ENCODE measurements at places on chromosomes 3 and 15.

- DNase-seq, result peak; percentile 55
Observed at GRCh38 chr15:74964794-74965193, 8.2 kb upstream of the RPP25 start.

GRCh38 chr3:13199006-13199776, 126.0 kb upstream of the IQSEC1 start:
- no peak for DNase-seq

- no peak for DNase-seq
Observed at GRCh38 chr15:41819455-41820050, 8.3 kb upstream of the JMJD7 start.

- DNase-seq, result no peak
Observed at GRCh38 chr3:47855461-47856383, 52.8 kb downstream of the DHX30 start.

GRCh38 chr3:126464093-126464492, 11.6 kb downstream of the ZXDC start:
- DNase-seq, result no peak

GRCh38 chr3:127831723-127832172, 9.4 kb upstream of the MGLL start:
- DNase-seq, result peak; percentile 33

DNA sequence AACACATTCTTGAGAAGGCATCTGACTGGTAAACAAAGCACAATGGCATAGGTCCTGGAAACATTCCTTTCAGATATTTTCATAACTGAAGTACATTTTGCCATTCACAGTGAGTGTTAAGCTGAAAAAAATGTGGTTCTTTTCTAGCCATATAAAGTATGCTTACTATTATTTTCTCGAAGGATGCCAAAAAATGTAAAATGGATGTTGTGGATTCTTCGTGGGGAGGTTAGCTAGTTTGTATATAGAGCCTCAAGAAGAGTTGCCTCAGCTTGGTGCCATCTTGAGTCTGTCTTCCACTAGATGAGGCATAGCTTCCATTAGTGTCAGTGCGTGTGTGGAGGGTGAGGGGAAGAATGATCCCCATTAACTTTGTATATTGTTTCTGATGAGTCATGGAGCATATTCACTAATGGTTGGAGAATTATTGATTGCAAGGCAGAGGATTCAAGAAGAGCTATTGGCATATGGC, 4.1 kb downstream of the MBNL1 start:
- peak; percentile 91 for DNase-seq

- no peak for DNase-seq
Observed at GRCh38 chr3:197362081-197362480, 63.7 kb upstream of the DLG1 start.

DNA sequence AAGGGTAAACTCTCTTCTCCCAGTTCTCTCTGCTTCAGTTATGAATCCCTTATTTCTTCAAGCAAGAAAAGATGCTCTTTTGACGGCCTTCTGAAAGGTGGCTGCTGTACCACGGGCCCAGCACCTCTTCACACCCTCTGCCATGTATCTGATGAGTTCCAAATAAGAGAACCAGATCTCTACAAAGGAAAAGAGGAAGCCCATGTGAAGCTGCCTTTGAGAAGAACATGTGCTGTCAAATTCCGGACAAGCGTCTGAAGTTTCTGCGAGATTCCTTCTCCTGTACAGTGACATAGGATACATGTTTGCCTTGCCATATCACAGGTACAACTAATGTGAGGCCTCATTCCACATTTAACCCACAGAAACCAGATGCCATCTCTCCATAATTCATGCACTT, 59.2 kb downstream of the SH3BP5 start:
- no peak for DNase-seq

DNA sequence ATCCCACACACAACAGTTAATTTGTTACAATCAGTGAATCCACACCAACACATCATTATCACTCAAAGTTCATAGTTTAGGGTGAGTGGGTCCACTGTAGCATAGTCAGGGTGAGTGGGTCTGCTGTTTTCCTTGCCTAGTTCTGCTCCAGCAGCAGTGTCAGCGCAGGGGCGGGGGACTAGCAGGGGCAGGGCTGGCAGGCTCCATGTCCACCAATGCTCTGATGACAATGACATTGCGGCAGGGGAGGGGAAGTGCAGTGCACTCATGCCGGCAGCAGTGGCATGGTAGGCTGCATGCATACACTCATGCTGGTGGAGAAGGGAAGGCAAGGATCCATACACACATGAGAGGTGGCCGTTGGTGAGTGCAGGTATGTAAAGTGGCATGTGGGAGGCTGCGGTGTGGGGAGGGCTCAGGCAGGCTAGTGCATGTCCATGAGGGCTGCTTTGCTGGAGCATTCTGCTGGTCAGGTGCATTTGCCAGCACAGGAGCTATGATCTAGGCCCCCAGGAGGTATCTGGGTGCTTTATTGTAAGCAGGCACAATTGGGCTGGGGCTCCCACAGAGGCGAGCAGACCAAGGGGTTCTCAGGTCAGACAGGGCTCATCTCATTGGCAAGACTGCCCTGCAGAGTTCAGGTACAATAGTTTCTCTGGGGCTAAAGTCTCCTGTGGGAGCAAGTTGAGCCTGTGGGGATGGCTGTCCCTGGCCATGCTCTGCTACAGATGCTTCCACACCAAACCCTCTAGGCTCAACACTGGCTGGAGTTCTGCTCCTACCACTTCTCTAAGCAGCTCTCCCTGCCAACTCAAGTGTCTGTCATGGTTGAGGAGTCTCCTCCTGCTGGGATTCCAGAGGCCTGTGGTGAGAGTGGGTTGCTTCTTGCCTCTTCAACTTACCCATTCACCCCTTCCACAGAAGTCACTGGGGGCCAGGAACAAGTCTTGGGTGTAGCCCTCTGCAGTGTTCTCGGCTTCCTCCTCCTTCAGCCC, 81.3 kb downstream of the KCNAB1 start:
- no peak for DNase-seq
